ENCODE measurements at places on chromosomes 11 and 22.

- DNase-seq = no peak
Measured at GRCh38 chr22:28424427-28425080, 255.1 kb downstream of the TTC28 start.

- no peak for DNase-seq
Measured at GRCh38 chr11:91972665-91973266, 251.9 kb upstream of the FAT3 start.

DNA sequence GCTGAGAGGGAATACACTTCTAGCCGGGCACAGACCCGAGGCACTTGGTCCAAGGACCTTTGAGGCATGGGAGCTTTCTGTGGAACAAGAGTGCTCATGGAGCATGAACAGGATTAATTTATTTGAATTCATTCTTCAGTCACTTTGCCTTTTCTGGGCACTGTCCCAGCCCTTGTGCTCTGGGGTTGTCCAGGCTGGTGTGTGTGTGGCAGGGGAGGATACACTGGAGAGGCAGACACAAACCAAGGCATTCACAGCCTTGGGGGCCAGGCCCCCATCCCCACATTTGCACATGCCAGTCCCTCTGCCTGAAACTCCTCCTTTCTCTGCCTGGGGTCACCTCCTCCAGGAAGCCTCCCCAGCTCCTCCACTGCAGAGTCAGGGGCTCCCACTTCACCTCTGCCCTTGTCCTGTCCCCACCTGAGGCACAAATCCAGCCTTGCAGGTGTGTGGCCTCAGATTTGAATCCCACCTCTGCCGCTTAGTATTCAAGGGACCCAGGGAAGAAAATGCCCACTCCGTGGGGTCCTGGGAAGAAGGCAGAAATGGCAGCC is 55.5 kb downstream of the MYO7A start:
- no peak for DNase-seq

DNA sequence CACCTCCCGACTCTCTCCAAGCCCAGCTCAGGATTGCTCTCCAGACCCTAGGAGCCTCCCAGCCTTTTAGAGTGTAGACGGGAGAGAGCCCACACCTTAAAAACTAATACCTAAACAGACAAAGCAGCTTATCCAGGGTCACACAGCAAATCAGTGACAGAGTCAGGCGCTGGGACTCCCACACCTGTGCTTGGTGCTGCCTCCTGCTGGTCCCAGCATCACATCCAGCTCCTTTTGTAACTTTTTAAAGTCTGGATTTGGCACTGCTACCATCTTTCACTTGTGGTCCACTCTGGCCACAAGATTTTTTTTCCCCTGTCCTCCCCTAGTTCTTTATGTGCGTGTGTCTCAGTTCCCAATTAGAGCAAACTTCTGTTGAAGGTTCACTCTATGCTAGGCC is 4.7 kb downstream of the ANO1 start:
- no peak for DNase-seq

DNA sequence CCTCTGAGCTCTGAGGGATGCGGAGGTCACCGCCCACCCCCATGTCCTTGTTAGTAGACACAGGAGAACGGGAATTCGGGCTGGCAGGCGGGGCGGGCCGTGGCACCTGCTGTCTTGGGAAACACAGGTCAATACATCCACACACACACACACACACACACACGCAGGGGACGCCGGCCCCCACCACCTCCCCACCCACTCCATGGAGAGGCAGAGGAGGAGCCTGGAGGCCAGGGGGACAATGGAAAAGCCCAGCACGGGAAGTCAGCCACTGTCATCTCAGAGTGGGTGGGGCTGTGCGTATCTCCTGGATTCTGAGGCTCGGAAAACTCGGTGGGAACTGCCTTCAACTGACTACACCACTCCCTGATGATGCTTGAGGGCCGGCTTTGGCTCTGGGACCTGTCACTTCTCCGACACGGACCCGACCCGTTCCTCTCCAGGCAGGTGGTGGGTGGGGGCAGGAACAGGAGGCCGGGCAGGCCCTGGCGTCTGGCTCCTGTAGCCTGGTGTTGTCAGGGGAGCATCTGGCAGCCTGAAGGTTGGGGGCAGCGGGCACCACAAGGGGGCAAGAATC is 18.5 kb upstream of the TMEM184B start:
- DNase-seq = no peak

DNA sequence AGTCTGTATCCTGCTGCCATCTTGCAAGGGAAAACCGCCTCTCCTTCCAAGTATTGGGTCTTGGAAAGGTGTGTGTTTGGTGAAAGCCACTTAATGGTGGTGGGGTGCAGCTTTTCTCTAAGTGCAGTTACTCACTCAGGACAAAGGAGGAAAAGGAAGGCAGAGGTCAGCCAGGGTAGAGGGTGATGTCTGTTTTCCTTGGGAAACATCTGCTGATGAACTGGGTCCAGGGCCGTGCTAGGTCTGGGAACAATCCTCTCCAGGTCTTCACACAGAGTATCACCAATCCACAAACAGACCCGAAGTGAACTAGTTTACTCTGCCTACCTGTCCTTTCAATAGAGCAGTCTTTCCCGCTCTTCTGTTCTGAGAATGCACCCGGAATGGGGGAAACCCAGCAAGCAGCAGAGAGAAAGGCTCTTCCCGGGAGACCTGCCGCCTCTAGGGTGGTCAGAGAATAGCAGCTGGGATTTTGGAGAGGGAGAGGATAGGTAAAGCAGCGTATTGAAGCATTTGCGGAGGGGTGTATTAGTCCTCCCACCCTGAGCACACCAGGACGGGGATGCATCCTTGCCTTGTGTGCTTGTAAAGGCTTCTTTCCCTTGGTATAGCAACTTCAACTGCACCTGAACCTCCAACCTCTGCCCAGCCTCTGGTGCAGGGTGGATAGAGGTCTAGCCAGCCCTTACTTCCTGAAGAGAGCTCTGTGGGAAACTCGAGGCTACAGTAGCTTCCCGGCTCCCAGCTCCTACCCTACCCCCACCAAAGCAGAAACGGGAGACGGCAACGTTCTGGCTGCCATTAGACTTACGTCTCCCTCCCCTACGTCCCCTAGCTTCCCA is 20.7 kb downstream of the LHFPL7 start:
- DNase-seq = no peak

- DNase-seq = no peak
Measured at GRCh38 chr11:95592471-95592870, 197.1 kb downstream of the FAM76B start.

DNA sequence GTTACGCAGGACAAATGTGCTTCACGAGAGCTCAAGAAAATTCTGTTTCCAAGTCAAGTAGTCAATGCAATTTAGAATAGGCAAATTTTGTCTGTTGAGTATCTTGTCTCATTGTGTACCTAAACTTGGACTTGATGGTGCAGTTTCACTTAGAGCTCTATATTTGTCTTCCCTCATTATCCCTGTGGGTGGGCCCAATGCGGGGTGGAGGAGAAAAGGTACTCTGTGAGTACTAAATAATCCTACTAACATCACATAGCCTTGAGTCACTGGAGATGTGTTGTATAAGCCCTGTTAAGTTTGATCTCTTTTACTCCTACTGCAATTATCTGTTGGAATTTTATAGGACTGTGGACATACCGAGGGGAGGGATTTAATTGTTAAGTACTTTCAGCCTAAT is 331.2 kb downstream of the METTL15 start:
- no peak for DNase-seq

- no peak for DNase-seq
Measured at GRCh38 chr11:100869328-100869727, 182.2 kb downstream of the ARHGAP42 start.

GRCh38 chr22:39913321-39913720 is 12.4 kb downstream of the GRAP2 start:
- DNase-seq = no peak

DNA sequence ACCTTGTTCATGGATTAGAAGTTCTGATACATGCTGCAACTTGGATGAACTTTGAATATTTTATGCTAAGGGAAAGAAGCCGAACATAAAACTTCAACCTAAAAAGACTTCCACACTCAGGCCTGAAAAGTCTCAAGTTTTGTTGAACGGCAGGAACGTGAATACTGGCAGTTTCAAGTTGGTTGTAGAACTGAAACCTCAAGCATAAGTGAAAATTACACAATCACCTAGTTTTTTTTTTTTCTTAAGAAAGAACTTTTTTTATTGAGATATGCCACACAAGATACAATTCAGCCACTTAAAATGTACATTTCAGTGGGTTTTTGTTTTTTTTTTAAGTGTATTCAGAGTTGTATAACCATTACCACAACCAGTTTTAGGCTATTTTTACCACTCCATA is 50.8 kb upstream of the ADORA2A start:
- DNase-seq = no peak
